ENCODE measurements at places on chromosomes 11 and 22.

GRCh38 chr11:100800202-100800601 lies 113.1 kb downstream of the ARHGAP42 start:
- no peak for DNase-seq

DNA sequence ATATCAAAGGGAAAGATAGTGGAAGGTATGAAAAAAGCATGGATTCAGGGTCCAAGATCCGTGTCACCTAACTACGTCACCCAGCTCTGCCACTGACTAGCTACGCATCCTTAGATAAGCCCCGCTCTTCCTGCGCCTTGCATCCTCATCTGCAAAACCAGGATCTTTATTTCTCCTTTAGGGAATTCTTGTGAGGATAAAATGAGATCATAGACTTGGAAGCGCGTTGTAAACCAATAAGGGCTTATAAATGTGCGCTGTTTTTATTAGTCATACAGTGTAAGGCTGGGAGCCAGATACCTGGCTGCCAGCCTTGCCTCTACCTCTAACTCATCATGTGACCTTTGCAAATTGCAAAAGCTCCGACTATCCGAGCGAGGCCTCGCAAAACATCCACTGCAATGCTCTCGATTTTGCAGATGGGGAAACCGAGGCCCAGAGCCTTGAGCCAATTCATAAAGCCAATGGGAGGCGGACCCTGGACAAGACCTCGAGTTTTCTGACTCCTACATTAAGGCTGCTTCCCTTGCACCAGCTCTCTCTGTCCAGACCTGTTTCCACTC lies 753 bp downstream of the PRPF19 start:
- DNase-seq: no peak

- no peak for DNase-seq
Measured at GRCh38 chr11:67274768-67275605, 8.7 kb downstream of the GRK2 start.

- DNase-seq: no peak
Measured at GRCh38 chr11:118223992-118224391, 819 bp downstream of the JAML start.

DNA sequence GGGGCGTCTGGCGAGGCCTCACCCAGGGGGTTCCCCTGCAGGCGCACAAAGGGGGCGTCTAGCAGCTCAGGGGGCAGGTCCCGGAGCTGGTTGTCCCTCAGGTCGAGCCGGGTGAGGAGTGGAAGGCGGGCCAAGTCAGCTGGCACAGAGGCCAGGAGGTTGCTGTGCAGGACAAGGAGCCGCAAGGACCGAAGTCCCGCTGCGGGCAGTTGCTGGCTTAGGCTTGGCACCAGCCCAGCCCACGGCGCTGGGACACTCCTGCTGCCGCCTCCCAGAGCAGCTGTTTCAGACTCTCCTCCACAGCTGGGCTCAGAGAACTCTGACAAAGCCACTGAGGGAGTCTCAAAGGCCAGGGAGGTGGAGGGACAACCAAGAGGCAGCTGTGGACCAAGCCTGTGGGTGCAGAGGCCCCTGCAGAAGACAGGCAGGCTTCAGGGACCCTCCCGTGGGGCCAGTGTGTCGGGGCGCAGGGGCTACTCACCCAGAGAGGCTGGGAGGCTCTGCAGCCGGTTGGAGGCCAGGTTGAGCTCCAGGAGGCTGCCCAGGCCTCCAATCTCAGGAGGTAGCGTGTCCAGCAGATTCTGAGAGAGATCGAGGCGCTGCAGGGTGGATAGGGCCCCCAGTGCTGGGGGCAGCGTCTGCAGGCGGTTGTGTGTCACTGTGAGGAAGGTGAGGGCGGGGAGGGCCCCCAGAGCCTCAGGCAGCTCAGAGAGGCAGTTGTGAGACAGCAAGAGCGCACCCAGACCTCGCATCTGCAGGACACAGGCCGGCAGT lies 2.2 kb downstream of the PIDD1 start:
- no peak for DNase-seq

DNA sequence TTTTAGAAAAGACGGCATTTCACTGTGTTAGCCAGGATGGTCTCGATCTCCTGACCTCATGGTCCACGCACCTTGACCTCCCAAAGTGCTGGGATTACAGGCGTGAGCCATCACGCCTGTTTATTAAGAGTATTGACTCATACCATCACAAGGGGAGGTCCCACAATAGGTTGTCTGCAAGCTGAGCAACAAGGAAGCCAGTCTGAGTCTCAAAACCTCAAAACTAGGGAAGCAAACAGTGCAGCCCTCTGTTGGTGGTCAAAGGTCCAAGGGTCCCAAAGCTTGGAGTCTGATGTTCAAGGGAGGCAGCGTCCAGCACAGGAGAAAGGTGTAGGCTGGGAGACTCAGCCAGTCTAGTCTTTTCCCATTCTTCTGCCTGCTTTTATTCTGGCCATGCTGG lies 32.8 kb upstream of the LDLRAD3 start:
- no peak for DNase-seq
